ENCODE measurements at places on chromosomes 16 and 17.
A peak's percentile ranks its signal among the peaks of the same experiment; 100 is the strongest.

DNA sequence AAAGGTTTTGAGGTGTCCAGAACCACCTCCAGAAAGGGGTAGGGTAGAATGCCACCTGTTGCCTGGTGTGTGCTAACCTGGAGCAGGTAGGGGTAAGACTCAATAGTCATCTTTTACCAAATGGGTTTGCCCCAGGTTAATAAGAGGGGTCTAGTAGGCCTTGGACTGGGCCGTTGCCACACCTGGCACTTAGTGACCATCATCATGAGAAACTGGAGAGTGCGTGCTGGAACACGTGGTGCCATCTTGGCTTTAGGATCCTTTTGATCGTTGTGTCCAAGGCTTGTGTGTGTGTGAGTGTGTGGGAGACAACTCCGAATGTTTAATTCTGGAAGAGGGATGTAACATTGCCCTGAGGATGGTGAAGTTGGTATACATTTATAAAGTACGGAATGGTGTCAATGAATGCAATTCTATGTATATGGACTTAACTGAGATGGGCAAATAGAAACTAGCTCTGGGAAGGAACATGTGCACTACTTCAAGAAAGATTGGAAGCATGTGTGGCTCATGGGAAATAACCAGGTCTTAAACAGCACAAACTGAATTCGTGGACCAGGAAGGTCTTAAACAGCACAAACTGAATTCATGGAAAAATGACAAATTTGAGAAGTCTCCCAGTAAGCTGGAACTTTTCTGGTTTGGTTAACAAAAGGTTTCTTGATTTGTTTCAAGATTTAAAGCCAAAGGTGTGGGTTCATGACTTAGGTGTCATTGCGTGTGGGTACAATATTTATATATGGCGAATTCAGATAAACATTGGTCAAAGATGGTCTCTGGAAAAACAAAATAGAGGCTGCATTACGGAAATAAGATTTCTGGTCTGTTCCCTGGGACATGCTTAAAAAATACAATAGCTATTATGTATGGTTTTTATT is 7.2 kb downstream of the FUS start:
- DNase-seq = no peak

DNA sequence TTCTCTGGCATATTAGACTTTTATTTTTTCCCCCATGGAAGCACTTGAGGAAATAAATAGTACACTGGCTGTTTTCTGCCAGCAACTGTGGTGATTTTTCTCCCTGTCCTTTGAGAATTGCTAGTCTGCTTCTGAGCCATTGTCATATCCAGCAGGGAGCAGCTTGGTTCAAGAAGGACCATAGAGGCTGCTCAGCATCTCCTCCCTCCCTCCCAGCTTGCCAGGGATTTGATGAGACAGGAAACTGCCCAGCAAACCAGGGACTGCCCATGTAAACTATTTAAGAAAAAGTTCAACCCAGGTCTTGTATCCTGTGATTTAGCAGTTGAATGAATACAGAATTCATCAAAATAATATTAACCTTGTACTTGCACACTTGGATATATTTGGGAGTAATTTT is 39.5 kb downstream of the CYB5B start:
- no peak for DNase-seq

- DNase-seq = peak; percentile 80
Observed at GRCh38 chr17:61495161-61495857, 43.1 kb downstream of the TBX4 start.

DNA sequence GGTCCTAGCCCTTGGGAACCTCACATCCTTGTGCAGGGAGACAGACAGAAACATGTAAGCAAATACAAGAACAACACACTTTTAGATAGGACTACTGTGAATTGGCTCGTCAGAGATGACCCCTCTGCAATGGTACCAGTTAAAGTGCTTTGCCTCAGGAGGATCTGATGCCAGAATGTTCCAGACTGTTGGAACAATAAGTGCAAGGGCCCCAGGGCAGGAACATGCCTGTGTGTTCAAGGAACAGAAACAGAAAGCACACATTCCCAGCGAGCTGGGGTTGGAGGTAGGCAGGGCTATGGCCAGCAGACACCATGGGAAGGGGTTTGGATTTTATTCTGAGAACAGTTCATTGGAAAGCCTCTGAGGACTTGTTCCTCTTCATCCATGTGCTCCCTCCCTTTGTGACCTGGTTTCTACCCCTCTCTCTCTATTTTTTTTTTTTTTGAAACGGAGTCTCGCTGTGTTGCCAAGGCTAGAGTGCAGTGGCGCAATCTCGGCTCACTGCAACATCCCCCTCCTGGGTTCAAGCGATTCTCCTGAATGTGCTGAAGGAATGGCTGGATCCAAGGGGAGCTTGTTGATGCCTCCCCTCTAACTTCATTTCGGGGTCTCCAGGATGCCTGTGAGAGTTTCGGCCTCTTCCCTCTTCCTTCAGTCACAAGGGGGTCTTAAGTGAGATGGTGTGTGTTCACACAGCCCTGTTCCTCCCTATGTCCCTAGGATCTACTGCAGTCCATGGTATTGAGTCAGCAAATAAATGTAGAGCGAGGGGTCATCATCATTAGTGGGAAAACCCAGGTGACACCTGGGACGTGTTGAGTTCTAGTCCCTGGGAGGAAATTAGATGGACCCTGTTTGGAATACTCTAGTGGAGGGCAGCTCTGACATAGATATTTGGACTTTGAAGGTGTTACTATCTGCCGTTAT is 6.4 kb downstream of the STAT5A start:
- DNase-seq = no peak

DNA sequence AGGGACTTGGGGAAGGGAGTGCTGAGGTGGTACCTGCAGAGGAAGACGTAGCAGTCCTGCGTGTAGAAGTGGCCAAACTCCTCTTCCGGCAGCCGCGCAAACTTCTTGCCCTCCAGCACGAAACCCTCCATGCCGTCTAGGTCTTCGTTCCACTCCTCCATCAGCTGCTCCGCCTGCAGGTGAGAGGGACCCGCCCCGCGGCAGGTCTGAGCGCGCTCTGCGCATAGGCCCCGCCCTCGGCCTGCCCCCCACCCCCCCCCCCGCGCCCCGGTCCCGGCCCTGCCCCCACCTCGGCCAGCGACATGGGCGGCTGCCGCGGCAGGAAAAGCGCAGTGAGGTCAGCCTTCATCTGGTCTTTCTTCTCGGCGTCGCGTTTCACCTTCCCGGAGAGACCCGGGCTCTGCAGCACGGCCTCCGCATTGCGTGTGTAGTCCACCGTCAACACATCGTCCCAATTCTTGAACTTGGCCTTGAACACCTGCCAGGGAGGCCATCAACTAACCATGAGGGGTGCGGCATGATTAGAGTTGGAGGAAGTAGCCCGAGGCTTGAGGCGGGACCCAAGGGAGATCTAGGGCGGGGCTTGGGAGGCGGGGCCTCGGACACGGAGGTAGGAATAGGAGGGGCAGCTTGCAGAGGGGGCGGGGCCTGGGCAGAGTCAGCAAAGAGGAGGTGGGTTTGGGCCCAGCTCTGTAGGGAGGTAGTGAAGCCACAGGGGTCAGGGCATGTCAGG is 11.5 kb downstream of the FLII start:
- DNase-seq = no peak

GRCh38 chr17:20279631-20280030 is 187.7 kb downstream of the LGALS9B start:
- no peak for DNase-seq

GRCh38 chr16:89710709-89711564 is 9.4 kb upstream of the SPATA2L start:
- no peak for DNase-seq

- no peak for DNase-seq
Observed at GRCh38 chr17:74520016-74520434, 11.2 kb downstream of the CD300LB start.

DNA sequence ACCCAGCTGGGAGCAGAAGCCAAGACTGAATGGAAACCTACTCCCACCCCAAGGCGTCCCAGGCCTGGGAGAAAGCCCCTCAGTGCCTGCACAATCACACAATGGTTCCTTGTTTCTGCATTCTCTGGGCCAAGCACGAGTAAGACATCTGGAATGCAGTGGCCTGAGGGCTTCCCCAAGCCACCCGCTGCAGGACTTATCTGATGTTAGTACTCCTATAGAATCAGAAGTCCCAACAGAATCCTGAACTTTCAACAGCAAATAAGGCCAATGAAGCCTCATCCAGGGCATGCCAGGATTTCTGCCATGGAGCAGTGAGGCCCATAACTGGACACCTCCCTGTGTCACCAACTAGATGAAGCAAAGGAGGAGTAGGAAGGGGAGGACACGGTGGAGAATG is 28.6 kb downstream of the MYO18A start:
- DNase-seq = no peak

- DNase-seq = no peak
Observed at GRCh38 chr17:45578516-45579455, 88.3 kb upstream of the PLEKHM1 start.

GRCh38 chr17:69874175-69874670 is 200.8 kb upstream of the KCNJ16 start:
- DNase-seq = peak; percentile 84

GRCh38 chr16:58234831-58235595 is 37.1 kb upstream of the CSNK2A2 start:
- DNase-seq = no peak

DNA sequence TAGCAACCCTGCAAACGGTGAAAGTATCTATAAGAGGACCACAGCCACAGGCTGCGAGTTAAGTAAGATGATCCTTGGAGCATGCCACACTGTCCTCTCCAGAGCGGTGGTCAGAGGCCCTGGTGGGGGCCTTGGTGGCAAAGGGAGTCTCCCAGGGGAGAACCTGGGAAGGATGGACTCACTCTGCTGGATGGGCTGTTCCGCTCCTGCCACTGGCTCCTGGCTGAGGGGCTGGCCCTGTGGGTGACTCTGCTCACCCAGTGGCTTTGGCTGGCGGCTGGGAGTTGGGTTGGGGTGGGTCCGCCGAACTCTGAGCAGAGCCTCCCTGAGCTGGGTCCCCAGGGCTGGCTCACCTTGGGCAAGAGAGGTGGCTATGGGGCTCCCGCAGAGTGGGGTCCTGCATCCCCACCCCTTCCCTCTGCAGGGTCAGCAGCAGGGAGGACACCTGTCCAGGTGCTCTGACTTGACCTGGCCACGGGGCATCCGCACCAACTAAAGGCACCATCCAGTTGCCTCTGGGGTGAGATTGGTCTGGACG is 7.3 kb downstream of the CDK5R1 start:
- DNase-seq = no peak

DNA sequence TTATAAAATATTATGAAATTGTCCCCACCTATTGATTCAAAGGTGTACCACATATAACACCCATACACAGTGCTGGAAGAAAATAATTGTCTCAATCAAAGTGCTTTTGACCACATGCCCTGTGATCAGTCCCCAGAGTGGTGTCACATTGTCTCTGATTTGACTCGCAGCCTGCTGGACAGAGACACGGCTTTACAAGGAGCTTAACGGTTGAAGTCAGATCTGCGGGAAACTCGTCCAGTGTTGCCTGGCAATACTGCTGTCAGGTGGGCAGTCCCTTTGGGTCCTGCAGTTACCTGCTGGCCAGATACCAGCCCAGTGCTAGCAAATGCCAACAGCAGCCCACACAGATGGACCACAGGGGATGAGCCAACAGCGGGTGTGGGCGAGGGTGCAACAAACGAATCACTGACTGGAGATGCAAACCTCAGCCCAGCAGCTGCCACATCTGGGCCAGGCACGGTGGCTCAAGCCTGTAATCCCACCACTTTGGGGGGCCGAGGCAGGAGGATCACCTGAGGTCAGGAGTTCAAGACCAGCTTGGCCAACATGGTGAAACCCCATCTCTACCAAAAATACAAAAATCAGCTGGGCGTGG is 26.2 kb upstream of the SSTR2 start:
- DNase-seq = no peak
